Osteocyte (in vitro differentiated cells): ENCODE measurements at places on chromosomes 6 and 20. TPM values are rescaled to one million over a fixed set of nuclear protein-coding genes. Genes with fewer than 3 reads are reported as not detected.

DNAH8 gene
- total RNA-seq, result 0.21 and 0.24 TPM in 2 replicates

MLN gene
- total RNA-seq, result not detected in 2 replicates

ZBTB24 gene
- 6.2 and 6.7 TPM in 2 replicates for total RNA-seq

CDKN1A gene
- total RNA-seq, result 161 and 201 TPM in 2 replicates

GGT7 gene
- total RNA-seq, result 32.8 and 37.0 TPM in 2 replicates

COL9A3 gene
- total RNA-seq, result 1.7 and 1.8 TPM in 2 replicates

BCKDHB gene
- 15.9 and 20.4 TPM in 2 replicates for total RNA-seq

CFAP206 gene
- total RNA-seq, result 0.30 and 0.44 TPM in 2 replicates

C20orf144 gene
- 0.13 and 0.37 TPM in 2 replicates for total RNA-seq
